BJ (cell line): ENCODE measurements at places on chromosomes 3 and 15.
A peak's percentile ranks its signal among the peaks of the same experiment; 100 is the strongest.

DNA sequence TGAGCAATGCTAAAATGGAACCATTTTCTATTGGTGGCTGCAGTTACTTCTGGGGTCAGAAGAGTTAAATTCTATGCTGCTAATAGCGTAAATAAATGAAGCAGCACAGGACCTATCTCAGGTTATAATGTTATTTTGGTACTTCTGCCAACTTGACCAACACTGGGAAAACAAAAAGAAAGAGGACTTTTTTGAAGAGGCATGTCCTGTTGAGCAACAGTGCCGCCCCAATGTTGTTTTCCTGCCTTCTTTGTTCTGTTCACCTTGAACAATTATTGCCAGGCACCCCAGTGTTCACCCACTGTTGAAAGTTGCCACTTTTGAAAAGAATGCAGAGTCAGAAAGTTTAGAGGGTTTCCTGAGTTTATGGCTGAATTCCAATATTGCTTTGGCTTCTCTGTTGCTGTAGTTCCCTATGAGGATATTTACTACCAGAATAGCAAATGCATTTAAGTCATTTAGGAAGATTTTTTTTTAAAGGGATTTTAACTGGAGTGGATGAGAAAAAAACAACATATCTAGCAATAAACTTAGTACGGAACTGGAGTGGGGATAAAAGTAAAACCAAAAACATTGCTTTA, 679.0 kb upstream of the DPPA4 start:
- DNase-seq, result no peak

- no peak for DNase-seq
These were observed 22.6 kb downstream of the GOLM2 start for GRCh38 chr15:44311136-44311535.

- DNase-seq, result no peak
These were observed 9.1 kb upstream of the ZBTB20 start for GRCh38 chr3:115156046-115156654.

DNA sequence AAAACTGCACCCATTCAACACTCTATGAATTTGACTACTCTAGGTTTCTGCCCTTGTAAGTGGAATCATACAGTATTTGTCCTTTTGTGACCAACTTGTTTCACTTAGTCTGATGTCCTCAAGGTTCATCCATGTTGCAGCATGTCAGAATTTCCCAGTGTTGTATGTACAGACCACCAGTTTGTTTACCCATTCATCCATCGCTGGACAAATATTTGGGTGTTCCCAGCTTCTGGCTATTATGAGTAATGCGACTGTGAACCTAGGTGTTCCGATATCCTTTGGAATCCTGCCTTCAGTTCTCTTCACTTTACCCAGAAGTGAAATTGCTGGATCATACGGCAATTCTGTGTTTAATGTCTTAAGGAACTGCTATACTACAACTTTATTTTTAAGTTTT, 12.6 kb downstream of the RPL32 start:
- no peak for DNase-seq

DNA sequence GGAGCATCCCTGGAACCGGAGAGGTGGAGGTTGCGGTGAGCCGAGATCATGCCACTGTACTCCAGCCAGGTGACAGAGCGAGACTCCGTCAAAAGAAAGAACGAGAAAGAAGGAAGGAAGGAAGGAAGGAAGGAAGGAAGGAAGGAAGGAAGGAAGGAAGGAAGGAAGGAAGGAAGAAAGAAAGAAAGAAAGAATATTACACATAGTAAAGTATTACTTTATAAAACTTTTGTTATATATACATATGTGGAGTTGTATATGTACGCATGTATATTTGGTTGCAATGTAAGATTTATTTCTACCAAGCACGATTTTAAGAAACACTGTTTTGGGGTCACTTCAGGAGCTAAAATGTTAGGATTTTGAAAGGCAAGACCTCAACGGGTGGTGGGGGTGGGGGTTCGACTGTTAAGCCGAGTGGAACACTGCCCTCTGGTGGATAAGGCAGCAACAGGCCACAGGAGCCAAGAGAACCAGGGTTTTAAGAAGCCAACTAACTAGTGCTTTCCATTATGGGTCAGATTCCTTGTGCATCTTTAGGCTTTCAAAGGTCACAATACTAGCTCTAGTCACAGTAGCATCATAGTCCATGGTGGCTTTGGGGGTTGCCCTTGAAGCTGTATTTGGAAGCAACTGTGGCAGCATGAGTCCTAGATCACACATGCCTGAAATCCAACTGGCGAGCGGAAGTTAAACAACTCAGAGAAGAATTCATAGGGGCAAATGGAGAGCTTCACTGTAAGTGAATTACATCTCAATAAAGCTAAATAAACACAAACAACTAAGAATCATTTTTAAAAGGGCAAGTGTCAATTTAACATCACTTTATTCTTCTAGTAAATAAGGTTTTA, 22.5 kb downstream of the GLB1 start:
- no peak for DNase-seq

DNA sequence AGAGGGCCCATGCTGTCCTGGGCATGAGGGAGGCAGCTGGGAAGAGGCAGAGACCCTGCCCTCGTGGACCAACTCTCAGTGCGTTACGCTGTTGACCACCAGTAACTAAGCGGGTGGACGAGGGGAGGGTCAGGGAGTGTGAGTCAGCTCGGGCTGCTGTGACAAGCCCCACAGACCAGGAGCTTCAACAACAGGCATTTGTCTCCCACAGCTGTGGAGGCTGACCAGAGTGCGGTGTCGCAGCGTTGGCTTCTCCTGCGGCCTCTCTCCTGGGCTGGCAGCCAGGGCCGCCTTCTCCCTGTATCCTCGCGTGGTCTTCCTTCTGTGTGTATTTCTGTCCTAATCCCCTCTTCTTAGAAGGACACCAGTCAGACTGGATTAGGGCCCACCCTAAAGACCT, 13.0 kb downstream of the EFCC1 start:
- no peak for DNase-seq

- DNase-seq, result no peak
These were observed 39.2 kb downstream of the REC114 start for GRCh38 chr15:73482166-73482565.

DNA sequence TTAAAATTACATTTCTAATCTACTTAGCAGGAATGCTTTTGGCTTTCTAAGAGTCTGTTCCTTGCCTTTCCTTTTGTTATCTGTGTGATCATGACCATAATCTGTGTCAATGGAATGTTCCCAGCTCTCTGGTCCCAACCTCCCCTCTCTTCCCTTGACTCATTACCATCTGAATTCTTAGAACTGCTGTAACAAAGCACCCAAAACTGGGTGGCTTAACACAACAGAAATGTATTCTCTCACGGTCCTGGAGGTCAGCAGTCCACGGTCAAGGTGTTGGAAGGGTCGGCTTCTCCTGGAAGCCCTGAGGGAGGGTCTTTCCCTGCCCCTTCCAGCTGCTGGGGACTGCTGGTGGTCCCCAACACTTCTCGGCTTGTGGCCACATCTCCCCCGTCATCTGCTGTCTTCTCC, 81.1 kb downstream of the LRRK1 start:
- DNase-seq, result peak; percentile 31

DNA sequence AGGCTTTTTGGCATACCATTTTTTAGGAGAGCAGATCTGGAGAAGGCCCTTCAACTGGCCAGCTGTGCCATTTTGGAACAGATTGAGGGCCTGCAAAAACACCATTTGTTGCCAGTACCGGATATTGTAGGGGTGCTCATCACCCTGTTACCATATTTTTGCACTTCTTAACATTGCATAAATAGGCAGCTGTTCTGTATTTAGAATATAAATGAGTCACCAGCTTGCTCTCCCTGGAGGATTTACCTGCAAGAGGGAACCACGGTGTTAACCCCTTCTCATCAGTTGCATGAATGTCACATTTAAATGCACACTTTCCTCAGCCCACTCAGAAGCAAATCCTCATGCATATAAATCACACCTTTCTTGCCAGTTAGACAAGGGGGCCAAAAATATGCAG, 435.6 kb downstream of the ROBO2 start:
- no peak for DNase-seq

DNA sequence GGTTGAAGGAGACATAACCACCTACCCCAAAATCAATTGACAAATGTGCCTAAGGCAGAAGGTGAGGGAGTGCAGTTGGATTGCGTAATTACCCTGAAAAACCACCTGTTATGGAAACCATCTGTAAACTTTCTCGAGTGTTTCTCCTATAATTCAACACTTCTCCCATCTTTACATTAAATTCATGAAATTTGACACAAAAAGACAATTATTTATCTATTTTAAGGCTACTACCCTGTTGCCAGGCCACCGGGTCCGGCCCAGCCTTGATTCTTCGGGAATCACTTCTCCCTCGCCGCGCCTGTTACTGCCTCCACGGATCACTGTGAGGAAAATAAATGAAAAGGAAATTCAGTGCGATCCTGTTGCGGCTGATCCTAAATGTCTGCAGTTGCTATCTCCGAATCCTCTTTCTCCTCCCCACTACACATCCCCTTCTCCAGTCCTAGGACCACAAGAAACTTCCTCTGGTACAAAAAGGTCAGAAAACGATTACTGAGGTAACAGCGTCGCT, 646 bp downstream of the IQCB1 start:
- DNase-seq, result no peak

DNA sequence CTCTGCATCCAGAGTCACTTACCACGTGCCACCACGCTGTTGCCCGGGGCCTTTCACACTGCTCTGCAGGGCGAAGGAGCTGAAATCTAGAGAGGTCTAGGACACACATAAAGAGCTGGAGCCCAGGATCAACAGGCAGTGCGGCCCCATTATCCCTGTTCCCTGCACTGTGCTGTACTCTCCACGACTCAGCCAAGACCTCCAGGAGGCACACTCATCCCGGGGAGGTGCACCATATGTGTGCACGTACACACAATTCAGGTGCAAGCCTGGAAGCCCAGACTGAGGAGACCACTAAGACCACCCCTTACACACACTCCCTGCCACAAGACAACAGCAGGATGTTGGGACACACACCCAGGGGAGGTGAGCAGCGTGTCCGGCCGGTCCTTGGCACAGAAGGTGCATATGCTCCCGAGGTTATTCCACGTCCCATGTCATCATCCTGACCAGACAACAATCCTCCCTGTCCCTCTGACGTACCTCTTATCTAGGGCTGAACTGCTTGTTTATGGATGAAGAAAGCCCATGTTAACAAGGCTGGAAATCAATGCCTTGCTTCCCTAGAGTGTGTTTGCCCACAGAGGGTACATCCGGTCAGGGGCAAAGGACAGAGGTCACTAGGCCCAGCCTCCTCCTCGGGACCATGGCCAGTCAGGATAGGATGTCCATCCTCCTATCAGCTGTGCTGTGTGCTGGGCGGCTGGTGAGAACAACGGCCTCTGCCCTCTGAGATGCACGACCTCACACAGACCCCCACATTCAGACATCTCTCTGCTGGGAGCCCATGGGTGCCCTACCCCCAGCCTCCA, 16.1 kb downstream of the KLF15 start:
- no peak for DNase-seq

DNA sequence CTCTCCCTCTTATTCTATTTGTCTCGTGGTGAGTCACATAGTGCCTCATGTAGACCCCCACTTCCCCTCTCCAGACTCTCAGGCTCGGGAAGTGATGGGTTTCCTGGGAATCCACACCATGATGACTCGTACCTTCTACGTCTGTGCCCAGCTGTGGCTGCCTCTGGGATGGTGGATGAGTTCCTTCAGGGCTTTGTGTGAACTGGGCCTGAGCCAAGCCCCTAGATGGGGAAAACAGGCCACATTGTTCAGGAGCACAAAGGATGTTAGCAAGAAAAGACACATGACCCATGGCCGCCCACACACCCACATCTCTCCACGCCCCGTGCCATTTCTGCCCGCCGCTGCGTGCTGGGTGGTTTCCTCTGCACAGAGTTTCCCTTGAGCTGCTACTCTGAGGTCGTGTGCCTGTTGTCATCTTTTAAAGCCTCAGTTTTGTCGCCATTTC, 10.5 kb downstream of the ISG20 start:
- peak; percentile 39 for DNase-seq

GRCh38 chr3:46277476-46277875, 35.2 kb downstream of the CCR3 start:
- DNase-seq, result no peak

- DNase-seq, result no peak
These were observed 9.6 kb upstream of the BTLA start for GRCh38 chr3:112508860-112509259.

GRCh38 chr15:26889298-26889898, 22.5 kb downstream of the GABRA5 start:
- DNase-seq, result peak; percentile 4

- no peak for DNase-seq
These were observed 10.5 kb upstream of the SUSD5 start for GRCh38 chr3:33229066-33229465.

DNA sequence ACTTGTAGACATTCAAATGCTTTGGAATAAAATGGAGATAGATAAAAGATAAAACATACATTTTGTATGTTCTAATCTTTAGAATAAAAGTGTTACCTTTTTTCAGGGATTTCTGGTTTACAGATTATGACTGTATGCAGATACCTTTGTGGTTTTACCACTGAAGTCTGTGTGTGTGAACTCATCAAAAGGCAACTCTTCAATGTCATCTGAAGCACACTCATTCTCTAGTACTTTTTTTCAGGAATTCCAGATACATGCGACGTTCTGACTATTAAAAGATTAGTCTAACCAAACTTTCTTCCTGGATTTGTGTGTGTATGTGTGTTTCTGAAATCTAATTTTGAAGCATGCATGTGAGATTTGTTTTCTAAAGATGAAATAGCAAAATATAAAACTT, 188.6 kb downstream of the NLGN1 start:
- DNase-seq, result no peak

DNA sequence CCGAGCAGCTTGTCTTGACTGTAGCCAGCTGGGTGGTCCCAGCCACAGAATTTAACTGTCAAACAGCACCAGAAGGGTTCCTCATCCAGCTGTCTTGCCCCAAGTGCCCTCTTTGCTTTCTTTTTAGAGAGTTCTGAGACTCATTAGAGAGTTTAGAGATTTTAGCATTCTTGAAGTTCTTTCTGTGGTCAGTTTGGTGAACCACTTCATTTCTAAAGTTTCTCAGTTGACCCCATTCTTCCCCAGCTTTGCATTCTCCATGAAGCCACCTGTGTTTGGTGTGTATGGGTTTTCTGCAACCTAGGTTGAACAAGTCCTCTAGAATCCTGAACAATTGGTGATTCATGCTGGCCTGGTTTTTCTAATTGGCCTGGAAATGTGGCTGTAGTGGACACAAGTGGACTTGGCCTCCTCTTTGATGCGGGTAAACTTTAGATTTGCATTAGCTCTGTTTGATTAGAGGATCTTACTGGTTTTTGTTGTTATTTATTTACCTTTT, 33.7 kb downstream of the FLNB start:
- peak; percentile 81 for DNase-seq

GRCh38 chr3:156518726-156519125, 36.2 kb downstream of the SSR3 start:
- no peak for DNase-seq

DNA sequence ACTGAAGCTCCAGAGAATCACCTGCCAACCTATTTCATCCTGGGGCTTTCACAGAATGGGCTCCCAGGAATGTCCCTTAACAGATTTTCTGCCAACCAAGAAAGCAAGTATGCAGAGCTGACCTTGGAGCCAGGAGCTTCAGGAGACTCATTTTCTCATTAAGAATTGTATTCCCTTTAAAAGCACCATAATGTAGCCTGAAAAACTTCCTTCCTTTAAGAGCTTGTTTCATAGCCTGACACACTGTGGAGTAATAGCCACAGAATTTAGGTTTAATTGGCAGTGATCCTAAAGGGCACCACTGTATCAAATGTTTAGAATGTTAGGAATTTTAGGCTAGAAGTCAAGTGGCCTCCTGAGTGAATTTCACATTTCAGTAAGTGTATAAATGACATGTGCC, 309.8 kb downstream of the GBE1 start:
- DNase-seq, result no peak

GRCh38 chr3:179715582-179715981, 62.7 kb downstream of the USP13 start:
- DNase-seq, result no peak

- no peak for DNase-seq
These were observed 1273.9 kb downstream of the OTOL1 start for GRCh38 chr3:162770551-162770950.
